EH (cell line): ENCODE measurements at places on chromosomes 13 and 19.

GRCh38 chr13:113449693-113450347 lies 3.5 kb downstream of the ADPRHL1 start:
- no peak for DNase-seq

- DNase-seq: no peak
Observed at GRCh38 chr13:89052699-89053098, 1381.5 kb downstream of the SLITRK5 start.

DNA sequence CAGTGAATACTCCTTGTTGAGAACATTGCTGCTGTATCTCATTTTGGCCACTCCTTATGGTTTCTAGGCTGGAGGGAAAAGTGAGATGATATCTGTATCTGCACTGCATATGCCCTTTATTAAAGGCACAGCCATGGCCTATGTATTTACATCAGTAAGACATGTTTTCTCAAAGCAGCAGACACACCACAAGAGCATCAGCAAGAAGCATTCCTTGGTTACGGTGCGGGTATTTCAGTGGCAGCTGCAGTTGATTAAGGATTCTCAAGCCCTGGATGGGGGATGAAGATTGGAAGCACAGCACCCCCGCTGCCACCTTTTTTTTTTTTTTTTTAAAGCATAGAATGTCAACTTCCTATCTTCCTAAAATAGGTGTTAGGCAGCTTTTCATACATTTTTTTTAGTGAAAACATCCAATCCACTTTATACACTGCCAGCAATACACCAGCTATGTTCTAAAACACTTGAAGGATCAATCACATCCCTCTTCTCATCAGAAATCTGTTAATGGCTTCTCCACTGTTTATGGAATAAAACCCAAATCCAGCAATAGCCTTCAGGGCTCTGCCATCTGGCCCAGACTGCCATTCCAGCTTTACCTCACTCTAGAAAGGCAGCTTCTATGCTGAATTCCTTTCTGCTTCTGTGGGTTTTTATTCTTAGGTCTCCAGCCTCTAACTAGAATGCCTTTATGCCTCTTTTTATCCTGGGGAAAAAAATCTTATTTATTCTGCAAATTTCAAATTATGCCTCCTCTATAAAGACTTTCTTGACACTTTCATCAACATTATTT lies 331.0 kb downstream of the DNAJC15 start:
- DNase-seq: peak; percentile 29

DNA sequence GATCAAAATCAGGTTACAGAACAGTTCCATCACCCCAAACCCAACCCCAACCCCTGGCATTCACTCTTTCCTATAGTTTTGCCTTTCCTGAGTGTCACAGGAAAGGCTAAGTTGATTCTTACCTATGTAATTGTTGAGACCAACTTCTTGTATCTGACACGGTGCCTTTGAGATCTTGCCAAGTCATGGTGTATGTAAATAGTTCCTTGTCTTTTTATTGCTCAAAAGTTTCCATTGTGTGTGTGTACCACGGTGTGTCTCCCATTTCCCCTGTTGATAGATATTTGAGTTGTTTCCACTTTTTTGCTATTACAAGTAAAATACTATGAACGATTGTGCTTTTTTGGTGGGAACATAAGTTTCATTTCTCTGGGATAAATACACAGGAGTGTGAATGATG lies 3.3 kb upstream of the IGFL2 start:
- no peak for DNase-seq

DNA sequence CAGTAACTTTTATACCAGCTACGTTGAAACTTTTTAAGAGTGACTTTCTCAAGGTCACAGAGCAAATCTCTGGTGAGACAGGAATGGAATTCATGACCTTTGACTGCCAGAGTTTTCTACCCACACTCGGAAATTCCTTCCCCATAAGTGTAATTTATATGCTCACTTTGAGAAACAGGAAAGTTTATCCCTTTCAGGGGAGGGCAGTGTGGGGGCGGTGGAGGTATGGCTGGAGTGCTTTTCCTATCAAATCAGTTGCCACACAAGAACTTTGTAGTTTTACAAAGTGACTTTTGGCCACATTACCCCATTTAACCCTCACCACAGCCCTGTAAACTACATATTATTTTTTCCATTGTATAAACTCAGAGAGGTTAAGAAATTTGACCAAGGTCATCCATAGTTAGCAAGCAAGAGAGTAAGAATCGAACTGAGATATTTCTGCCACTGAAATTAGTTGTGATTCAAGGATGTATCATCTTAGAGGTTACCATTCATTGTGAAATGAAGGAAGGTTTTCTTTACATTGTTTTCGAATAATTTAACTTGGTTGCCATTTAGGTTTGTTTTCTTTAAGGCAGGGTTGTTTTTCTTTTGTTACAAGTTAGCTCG lies 5.9 kb downstream of the KLF12 start:
- peak; percentile 73 for DNase-seq

DNA sequence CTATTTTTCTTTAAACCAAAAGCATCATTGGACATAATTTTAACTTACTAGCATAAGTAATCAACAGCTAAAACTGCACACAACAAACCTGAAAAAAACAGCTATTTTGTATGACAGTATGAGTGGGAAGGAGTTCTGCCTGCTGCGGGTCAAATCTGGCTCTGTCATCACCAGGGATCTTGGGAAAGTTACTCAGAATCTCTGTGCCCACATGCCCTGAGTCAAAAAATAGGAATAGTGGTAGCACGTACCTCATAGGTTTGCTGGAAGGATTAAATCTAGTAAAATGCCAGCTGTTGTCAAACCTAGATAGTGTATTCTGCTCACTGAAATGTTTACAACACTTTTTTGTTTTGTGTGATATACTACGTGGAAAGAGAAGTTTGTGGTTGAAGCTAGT lies 1.1 kb downstream of the CLN5 start:
- DNase-seq: peak; percentile 32

DNA sequence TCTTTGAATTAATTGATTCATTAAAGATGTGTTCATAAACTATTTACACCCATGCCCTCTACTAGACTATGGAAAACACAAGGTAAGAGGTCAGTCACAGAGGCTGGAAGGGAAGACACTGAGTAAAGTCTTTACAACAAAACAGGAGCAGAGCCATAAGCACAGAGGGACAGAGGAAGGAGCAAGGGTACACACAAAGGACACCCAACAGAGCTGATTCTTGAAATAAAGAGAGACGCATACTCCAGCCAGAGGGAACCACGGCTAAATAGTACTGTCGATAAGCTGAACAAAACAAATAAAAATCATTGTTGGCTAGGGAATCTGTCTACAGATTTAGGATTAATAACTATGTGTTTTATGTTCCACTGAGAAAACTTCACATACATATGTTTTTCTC lies 289.2 kb downstream of the EFNB2 start:
- no peak for DNase-seq

- DNase-seq: no peak
Observed at GRCh38 chr13:40059540-40060232, 404.2 kb downstream of the COG6 start.

DNA sequence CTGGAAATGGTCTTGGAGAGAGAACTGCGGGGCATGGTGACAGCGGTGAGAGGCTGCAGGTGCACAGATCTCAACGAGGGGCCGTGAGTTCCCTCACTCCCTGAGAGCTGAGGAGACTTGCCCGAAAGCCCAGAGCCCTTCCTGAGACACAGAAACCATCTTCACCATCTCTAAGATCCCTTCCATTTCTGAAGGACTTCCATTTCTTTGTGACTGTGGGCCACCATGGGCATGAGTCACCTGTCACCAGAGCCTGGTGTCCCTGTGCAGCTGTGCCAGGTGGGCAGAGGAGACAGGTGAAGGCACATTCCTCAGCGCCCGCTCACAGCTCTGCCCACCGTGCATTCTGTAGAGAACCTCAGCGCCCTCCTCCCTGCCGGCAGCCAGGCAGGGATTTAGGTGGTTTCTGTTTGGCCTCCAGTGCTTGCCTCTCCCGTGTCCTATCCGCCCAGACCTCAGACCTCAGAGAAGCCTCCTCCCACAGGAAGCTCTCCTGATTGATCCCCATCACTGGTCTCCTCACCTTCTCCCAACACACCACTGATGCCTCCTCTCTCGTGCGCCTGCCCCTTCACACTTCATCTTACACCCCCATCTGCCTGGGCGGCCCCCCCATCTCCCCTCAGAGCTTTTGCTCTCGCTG lies 24.2 kb downstream of the SH3GL1 start:
- no peak for DNase-seq
